Left lung (tissue), 14 donors: ENCODE measurements at places on chromosomes 3 and 15. TPM values are rescaled to one million over a fixed set of nuclear protein-coding genes. Genes with fewer than 3 reads are reported as not detected.

DNA sequence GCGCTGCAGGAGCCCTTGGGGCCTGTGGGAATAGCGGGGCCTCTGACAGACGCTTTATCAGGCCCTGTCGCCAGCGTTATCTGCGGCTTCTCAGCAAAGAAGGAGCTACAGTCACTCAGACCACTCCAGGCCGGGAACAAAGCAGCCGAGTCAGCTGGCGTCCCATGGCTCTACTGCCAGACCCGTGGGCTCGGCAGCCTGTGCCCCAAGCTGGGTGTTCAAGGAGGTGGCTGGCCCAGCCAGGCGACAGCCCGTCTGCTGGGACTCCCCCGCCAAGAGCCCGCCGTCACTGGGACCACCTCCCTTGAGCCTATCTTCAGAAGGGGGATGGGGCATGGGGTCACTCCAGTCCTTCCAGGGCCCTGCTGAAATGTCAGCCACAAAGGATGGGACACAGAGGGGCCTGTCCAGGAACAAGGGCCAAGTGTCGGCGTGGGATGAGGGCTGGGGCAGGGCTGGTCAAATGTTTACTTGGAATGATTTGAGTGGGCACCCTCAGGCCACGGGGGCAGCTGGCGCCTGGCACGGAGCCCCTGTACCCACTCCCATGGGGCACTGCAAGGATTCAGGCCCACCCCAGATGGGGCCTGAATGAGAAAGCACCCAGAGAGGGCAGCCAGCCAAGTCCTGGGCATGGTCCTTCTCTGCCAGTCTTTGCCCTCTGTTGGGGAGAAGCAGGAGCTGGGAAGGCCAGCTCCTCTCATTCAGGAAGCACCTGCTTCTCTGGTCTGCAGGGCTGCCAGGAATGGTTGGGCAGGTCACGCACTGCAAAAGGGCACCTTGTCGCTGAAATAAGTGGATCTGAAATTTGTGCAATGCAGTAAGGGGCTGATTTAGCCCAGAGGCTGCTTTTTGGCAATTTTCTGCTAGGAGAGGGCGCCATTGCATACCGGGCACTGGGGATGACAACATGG lies 148.3 kb downstream of the SMAD6 start:
- DNase-seq = peak; percentile 72

DNA sequence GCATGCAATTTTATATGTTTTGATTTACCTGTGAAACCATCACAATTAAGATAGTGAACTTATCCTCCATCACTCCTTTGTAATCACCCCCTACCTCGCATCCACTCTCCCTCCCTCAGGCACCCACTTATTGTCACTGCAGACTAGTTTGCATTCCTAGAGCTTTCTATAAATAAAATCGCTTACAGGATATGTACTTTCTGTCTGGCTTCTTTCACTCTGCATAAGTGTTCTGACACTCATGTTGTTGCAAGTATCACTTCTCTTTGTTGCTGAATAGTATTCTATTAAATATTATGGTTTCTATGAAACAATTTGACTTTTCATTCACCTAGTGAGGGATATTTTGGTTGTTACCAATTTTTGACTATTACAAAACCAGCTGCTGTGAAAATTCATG lies 139.3 kb downstream of the RSRC1 start:
- DNase-seq = no peak

- peak; percentile 79 for DNase-seq
Observed at GRCh38 chr3:51975852-51976549, 1.1 kb downstream of the ABHD14A start.

Gene ZNF860
- 10.5 TPM for polyA plus RNA-seq
